Nephron progenitor cell (in vitro differentiated cells): ENCODE measurements at places on chromosomes 7 and 10.

DNA sequence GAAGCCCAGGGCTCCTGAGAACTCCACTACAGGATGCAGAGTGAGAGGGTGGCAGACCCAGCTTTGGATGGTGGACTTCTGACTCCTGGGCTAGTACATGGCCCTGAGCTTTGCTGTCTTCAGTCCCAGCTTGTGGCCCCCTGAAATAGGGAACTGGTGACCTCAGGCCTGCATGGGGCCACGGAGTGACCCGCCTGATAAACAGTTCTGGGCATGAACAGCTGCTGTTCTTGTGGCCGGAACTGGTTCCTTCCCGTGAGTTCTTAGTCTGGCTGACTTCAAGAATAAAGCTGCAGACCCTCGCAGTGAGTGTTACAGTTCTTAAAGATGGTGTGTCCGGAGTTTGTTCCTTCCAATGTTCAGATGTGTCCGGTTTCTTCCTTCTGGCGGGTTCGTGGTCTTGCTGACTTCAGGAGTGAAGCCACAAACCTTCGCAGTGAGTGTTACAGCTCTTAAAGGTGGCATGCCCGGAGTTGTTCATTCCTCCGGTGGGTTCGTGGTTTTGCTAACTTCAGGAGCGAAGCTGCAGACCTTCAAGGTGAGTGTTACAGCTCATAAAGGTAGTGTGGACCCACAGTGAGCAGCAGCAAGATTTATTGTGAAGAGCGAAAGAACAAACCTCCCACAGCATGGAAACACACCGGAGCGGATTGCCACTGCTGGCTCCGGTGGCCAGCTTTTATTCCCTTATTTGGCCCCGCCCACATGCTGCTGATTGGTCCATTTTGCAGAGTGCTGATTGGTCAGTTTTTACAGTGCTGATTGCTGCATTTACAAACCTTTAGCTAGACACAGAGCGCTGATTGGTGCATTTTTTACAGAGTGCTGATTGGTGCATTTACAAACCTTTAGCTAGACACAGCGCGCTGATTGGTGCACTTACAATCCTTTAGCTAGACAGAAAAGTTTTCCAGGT is 268.0 kb downstream of the ZEB1 start:
- no peak for DNase-seq

- no peak for DNase-seq
These were observed 7.9 kb downstream of the PANK1 start for GRCh38 chr10:89637113-89637512.

GRCh38 chr10:88624840-88625239 is 38.3 kb downstream of the LIPJ start:
- no peak for DNase-seq

DNA sequence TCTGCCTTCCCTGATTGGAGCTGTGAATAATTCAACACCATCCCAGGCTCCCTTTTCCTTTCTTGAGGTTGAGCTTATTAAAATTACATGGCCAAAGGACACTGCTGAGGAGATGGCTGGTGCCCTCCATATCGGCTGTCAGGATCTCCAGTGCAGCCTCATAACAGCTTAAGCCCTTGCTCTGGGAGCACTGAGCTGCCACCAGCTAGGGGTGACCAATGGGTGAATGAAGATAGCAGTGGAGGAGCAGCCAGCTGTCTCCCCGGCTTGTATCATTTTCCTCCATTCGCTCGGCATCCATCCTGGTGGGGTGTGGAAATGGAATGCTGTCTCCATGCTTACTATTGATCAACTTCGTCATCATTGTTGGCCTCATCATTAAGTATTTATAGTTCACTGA is 154.6 kb downstream of the TMEM178B start:
- DNase-seq, result no peak

- DNase-seq, result no peak
These were observed 14.6 kb upstream of the PSAP start for GRCh38 chr10:71865561-71866041.

- no peak for DNase-seq
These were observed 188.7 kb upstream of the KAT6B start for GRCh38 chr10:74637685-74638084.

- no peak for DNase-seq
These were observed 525.0 kb upstream of the ADARB2 start for GRCh38 chr10:2262333-2262732.

GRCh38 chr10:104429846-104430245 is 76.2 kb downstream of the CFAP58 start:
- no peak for DNase-seq

DNA sequence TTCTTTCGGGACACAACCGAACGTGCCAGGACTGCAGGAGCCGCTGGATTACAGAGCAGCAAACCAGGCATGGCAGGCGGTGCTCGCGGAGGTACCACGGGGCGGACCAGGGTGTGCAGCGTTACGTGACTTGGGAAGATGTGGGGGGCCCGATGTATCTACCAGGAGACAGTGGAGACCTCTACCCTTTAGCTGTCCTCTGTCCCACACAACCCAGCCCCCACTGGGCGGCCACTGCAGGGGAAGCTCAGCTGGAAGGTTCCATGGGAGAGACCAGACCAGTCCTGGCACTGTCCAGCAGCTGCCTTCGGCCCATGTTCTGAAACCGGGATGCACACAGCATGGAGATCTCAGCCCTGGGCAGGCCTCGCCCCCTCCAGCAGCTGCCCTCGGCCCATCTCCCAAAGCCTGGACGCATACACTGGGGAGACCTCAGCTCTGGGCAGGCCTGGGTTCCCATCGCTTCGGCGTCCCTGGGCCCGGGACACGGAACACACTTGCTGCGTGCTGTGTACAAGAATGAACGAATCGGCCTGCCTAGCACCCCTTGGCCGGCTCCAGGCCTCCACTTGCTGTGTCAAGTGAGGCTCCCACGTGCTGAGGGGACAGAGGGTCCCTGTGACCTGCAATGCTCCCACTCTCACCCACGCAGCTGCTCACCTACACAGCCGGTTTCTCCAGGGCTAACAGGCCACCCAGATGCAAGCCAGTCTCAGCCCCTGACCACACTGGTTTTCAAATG is 177.4 kb downstream of the ELFN1 start:
- peak; percentile 5 for DNase-seq

DNA sequence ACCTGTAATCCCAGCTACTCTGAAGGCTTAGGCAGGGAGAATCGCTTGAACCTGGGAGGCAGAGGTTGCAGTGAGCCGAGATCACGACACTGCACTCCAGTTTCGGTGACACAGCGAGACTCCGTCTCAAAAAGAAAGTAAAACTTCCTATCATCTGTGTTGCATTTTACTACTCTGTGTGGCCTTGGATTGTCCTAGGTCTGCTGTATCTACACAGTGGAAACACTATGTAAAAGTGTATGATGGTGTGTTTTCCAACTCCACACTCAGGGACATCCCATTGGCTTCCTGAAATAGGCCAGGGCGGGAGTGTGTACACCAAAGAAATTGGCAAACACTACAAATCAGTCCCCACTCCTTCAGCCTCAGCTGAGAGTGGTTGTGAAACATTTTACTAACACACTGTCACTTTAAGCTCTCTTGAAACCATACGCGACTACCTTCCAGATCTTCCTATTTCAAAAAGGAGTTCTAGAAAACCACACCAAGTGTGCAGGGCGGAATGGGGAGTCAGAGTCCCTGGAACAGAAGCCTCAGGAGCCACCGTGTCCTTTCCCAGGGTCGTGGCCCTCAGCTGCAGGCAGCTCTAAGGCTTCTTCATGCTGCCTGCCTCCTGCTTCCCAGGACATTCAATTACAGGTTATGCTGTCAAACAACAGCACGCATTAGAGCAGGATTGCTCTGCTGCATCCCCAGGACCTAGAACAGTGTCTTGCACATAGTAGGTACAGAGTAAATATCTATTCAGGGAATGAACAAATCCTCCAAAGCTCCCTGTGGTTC is 275.4 kb downstream of the PARD3 start:
- no peak for DNase-seq

GRCh38 chr10:49585387-49585786 is 24.7 kb upstream of the SLC18A3 start:
- no peak for DNase-seq

- no peak for DNase-seq
These were observed 536 bp downstream of the C10orf105 start for GRCh38 chr10:71719042-71719441.

- DNase-seq, result no peak
These were observed 134.1 kb downstream of the MDFIC start for GRCh38 chr7:115056019-115056418.

GRCh38 chr10:65893676-65894075 is 1032.2 kb upstream of the LRRTM3 start:
- no peak for DNase-seq

- DNase-seq, result no peak
These were observed 25.9 kb upstream of the ACSL5 start for GRCh38 chr10:112347709-112348671.

- no peak for DNase-seq
These were observed 461.2 kb upstream of the VSTM2A start for GRCh38 chr7:54080971-54081370.

DNA sequence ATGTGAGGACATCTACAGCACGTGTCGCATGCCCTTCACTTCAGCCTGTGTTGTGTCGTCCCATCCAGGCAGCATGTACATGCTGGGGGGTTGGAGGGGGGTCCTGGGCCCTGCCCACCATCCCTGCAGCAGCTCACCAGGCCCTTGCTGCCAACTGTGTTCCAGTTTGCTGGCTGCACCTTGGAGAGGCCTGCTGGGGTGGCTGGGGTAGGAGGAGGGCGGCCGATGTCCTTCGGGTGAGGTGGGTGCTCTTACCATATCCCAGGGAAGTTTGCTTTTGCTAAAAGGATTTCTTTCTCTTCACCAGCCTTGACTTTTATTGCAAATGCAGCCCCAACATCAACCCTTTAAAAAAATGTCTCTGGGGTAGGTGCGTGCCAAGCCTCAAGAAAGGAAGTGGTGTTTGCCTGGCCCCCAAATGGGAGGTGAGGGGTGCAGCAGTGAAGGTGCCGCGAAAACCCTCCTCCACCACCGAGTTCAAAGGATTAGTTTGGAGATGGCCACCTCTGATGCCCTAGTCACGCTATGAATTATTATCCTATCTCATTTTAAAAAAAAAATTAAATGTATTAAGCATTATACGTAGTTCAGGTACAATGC is 165.8 kb upstream of the KLF6 start:
- no peak for DNase-seq

DNA sequence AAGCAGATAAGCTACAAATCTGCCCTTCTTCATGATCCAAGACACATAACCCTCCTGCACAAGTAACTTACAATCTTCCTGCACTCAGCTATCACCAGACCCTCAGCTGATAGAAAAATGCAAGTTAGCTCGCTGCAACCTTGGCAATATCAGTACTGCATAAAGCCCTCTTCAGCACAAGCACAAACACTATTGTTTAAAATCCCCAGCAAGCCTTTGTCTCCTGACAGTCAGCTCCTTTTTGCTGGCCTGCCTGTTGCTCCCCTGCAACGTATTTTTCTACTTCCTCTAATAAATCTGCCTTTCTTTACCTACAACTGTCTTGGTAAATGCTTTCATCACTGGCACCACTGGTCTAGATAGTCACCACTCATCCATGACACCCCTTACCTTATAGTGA is 59.8 kb downstream of the BAMBI start:
- no peak for DNase-seq

GRCh38 chr10:77685432-77685831 is 47.8 kb upstream of the KCNMA1 start:
- no peak for DNase-seq

DNA sequence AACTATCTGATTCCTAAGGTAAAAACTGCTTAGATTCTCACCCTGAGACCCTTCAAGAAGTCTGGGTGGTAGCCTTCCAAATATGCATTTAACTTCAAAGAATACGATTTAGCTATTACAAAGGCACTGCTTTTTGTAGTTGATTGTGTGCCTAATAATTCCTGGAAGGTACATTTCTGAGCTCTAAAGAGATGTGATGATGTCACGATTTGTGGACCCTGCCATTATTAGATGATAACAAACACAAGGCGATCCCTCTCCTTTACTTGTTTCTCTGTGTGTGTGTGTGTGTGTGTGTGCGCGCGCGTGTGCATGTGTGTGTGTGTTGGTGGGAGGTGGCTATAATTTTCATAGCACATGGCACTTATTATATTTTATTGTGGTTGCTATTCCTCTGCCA is 70.9 kb downstream of the TFPI2 start:
- no peak for DNase-seq

DNA sequence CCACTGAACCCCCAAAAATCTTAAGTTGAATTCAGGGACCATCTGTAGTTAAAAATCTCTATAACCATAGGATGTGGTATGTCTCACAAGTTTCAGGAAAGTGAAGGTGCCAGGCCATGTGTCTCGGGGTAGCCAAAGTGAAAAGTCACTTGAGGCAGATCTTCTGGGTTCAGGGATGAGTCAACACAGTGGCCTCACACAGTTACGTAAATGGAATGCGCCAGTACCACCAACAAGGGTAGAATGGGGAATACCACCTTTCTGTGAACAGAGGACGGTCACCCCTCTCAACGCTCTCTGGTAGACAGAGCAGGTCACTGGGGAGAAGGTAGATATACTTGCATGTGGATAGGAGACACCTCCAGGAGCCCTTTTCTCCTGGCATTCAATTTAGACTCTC is 71.4 kb downstream of the ELMO1 start:
- no peak for DNase-seq

- no peak for DNase-seq
These were observed 109.0 kb downstream of the PHF14 start for GRCh38 chr7:11082552-11083213.

GRCh38 chr7:52017802-52018679 is 701.4 kb upstream of the COBL start:
- peak; percentile 53 for DNase-seq

- peak; percentile 3 for DNase-seq
These were observed 276.5 kb downstream of the MAGI2 start for GRCh38 chr7:79176859-79177477.

DNA sequence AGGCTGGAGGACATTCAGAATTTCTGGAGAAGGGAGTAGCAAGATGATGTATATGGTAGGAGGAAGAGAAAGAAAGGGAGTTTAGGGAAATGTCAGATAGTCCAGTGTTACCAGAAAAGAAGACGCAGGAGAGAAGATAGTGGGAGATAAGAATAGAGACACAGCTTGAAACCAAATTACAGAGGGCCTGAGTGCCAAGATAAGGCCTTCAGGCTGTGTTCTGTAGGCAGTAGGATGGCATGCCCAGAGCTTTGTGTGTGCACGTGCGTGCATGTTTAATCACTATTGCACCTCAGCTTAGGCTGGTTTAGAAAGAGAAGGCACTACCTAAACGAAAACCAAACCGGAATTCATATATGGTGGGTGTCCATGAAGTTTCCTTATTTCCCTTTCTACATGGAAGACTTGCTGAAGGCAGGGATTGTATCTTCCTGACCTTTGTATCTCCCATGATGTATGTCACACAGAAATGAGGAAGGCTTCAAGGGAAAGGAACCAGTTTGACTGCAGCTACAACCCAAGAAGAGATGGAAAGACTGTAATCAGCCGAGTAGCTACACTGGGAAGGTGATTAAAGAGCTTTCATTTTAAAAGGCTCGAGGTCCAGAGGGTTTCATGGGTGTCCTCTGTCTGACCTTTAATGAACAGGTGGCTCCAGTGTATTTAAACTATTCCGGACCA is 35.8 kb upstream of the BHLHA15 start:
- no peak for DNase-seq

- DNase-seq, result no peak
These were observed 66.9 kb downstream of the ZNRF2 start for GRCh38 chr7:30351286-30351685.

GRCh38 chr7:33815336-33815735 is 90.0 kb upstream of the BMPER start:
- no peak for DNase-seq

GRCh38 chr10:132765435-132765834 is 20.5 kb downstream of the NKX6-2 start:
- no peak for DNase-seq
